Stimulated activated CD4-positive, alpha-beta T cell treated with anti-CD3 and anti-CD28 coated beads, Interleukin-12 subunit alpha, Interleukin-12 subunit beta, amount 100 ng/mL, for 24 hours (primary cell): ENCODE measurements at places on chromosomes 6 and 20.

DNA sequence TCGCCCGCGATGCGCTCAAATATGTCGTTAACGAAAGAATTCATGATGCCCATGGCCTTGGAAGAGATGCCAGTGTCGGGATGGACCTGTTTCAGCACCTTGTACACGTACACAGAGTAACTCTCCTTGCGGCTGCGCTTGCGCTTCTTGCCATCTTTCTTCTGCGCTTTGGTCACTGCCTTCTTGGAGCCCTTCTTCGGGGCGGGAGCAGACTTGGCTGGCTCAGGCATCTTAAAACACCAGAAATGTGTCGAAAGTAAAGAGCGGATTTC is 36.4 kb downstream of the HFE start:
- peak; percentile 59 for DNase-seq

- no peak for DNase-seq
Measured at GRCh38 chr20:56752274-56752673, 123.2 kb downstream of the TFAP2C start.

- DNase-seq = no peak
Measured at GRCh38 chr6:106939208-106939607, 35.3 kb downstream of the CD24 start.

- DNase-seq = no peak
Measured at GRCh38 chr6:36118550-36119107, 11.7 kb upstream of the MAPK13 start.

DNA sequence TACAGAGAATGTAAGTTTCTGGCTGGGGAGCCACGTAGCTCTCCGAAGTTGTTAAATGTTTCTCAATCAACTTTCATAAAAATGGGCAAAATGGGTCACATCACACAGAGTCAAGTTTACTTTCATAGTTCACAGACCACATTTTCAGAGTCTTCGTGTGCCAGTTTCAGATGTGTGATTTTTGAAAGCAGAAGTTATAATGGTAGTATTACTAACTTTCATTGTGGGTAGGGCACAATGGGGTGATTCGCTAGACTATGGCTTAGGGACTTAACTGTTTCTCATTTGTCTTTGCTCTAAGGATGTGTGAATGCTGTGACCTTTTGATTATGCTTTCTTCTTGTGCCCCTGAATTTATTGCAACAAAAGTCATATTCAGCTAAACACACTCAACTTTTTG is 109.0 kb upstream of the SUPT3H start:
- no peak for DNase-seq

DNA sequence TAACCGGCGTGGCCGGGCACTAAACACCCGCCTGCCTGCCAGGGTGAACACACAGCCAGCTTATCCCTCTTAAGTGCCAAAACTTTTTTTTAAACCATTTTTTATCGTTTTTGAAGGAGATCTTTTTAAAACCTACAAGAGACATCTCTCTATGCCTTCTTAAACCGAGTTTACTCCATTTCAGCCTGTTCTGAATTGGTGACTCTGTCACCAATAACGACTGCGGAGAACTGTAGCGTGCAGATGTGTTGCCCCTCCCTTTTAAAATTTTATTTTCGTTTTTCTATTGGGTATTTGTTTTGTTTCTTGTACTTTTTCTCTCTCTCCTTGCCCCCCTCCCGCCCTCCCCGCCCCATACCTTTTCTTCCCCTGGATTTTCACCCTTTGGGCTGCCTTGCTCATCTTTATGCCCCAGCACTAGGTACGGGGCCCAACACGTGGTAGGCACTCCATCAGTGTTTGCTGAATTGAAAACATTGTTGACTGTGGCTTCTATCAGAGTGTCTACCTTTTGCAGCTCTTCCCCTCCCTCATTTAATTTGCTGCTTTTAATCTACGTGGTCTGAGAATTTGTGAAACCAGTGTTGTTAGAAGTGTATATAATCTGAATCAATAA is 1.5 kb downstream of the ZCCHC3 start:
- no peak for DNase-seq

- no peak for DNase-seq
Measured at GRCh38 chr20:49280463-49281058, 2.7 kb upstream of the ZNFX1 start.
